ENCODE measurements at places on chromosomes 5 and 9.

GRCh38 chr5:168863021-168863420 lies 283.9 kb upstream of the PANK3 start:
- DNase-seq, result no peak

- DNase-seq, result no peak
These were observed 9.3 kb downstream of the JAK2 start for GRCh38 chr9:4994166-4994890.

- DNase-seq, result no peak
These were observed 200.2 kb downstream of the DAB2IP start for GRCh38 chr9:121851641-121852091.

GRCh38 chr5:112641515-112642110 lies 96.1 kb upstream of the APC start:
- no peak for DNase-seq

DNA sequence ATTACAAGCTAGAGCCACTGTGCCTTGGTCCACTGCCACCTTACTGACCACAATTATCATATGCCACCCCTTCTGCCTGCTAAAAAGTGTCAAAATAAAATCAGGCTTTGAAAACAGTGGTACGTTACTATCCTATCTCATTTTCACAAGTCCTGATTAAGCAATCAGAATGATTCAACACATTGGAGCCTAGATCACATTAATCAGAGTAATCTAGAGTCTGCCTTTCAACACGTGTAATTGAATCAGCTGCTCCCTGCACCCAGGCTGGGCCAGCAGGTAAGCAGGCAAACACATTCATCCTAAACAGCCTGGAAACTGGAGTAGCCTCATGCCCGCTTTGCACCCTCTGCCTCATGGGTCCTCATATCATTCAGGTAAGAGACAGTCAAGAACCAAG lies 186.2 kb downstream of the DCP2 start:
- no peak for DNase-seq

DNA sequence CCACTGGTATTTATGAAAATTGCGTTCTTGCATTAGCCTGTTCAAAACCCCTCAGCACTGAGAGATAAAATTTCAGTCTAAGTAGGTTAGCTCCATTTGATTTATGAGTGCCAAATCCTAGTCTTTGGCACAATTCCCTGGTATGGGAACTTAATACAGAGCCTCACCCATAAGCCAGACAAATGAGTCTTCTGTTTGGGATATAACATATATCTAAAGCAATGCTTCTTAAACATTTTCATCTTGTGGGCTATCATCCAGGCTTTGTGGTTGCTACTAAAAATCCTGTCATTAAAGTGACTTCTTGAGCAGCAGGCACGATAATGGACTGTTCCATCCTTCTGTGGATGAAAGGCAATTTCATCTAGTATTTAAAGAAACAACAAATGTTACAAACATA lies 419.5 kb upstream of the ACTBL2 start:
- DNase-seq, result no peak

DNA sequence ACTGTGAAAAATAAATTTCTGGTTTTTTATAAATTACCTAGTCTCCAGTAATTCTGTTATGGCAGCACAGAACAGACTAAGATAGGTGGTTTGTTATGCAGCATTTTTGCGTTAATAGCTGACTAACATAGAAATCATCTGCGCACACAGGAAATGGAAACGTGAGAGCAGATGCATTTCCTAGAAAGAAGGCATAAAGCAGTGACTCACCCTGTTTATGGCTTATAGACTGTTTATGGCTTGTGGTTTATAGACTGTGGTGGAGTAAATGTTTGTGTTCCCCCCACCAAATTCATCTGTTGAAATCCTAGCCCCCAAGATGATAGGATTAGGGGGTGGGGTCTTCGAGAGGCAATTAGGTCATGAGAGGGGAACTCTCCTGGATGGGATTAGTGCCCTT lies 18.3 kb upstream of the OSMR start:
- no peak for DNase-seq

GRCh38 chr5:12704955-12705354 lies 800.7 kb upstream of the CTNND2 start:
- DNase-seq, result no peak

GRCh38 chr9:13576101-13576500 lies 296.6 kb upstream of the MPDZ start:
- DNase-seq, result no peak

GRCh38 chr5:32687499-32687831 lies 23.7 kb upstream of the NPR3 start:
- no peak for DNase-seq

DNA sequence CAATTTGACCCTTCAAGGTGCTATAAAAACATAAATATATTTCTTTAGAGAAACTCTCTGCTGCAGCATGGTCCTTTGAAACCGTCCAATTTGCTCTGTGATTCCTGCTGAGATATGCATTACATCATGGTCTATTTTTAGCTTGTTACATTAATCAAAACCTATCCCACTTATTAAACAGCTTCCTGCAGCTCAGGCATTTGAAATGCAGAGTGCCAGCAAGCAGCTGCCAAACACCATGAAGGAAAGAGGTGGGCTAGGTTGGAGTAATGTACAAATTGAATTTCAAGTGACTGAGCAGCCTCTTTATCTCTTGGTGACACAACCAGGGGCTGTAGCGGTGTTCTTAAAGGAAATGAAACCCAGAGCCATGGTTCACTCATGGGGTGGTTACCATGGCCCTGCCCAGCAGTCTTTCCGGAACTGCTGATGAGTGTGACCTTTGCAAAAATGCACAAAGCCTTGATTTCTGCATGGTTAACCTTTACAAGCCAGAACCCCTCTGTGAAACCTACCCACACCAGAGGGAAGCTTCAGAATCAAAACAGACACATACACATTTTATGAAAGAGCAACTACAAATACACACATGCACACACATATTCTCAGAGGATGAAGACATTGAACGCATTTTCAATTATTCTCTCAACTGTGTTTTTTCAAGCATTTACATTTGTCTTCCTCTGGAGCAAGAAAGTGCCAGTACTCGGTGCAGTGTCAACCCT lies 155.8 kb upstream of the ZNF608 start:
- DNase-seq, result no peak

Measured in activated naive CD4-positive, alpha-beta T cell treated with anti-CD3 and anti-CD28 coated beads, Interleukin-2, amount 10 ng/mL, durations not matched to agents 7 days and 5 days (primary cell).